Activated T-helper 1 cell treated with anti-CD3 and anti-CD28 coated beads, Interleukin-2, amount 50 U/mL, for 16 hours (primary cell): ENCODE measurements at places on chromosomes 3 and 15.

DNA sequence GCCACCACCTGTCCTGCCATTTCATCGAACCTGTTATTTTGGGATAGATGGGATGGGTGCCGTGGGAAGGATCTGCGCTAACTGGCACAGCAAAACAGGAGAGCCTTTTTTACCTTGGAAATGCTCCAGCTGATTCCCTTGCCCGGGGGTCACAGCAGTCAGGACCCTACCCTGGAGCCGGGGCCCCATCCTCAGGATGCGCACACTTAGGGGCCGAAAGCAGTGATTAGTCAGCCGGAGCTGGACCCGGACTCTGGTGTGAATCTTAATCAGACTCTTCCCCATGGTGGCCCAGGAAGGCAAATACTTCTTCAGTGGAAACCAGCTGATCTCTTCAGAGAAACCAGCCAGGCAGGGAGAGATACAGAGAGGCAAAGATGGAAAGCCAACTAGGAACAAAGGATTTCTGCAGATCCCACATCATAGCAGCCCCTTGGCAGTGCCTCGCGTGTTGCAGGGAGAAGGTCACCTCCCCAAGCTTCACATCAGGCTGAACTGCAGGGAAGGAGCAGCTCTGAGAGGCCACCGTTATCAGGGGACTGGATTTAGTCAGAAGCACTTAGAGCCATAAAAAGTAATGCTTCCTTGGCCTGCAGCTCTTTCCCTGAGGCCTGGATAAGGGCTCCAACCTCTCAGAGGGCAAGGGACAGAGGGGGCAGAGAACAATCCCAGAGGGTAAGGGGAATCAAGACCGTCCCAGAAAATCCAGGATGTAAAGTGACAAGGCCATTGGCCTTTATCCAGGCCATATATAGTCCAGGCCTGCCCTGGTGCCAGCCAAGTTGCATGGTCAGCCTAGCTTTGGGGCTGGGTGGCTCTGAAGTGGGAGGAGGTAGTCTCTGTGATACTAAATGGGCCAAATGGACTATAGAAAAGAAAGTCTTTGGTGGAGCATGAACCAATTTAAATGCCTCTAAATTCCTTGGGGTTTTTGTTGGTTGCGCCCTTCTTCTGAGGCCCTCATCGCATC, 52.9 kb downstream of the WDR76 start:
- no peak for DNase-seq

GRCh38 chr15:23877502-23878412, 190.7 kb upstream of the NDN start:
- DNase-seq = no peak

GRCh38 chr15:79970624-79971434, at the start of gene BCL2A1:
Gene BCL2A1 (minus strand): TSS chr15:79971196. CDS start chr15:79971119, 77 bp downstream.
- peak; percentile 46 for DNase-seq

DNA sequence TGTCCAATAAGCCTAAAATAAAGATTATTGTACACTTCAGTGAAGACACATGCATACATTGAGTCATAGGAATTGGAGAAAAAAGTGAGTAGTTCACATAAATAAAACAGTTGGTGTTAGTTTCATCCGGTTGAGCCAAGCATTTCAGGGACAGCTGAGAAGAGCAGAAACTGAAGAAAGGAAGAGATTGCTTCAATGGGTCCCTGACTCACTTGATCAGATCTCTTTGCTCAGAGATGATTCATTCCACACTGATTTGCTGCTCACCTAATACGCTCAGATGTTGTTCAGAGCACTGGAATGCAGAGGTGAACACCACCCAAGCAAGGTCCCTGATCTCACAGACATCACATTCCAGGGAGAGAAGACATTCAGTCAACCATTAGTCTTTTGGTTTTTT, 93.7 kb downstream of the RAD18 start:
- no peak for DNase-seq

DNA sequence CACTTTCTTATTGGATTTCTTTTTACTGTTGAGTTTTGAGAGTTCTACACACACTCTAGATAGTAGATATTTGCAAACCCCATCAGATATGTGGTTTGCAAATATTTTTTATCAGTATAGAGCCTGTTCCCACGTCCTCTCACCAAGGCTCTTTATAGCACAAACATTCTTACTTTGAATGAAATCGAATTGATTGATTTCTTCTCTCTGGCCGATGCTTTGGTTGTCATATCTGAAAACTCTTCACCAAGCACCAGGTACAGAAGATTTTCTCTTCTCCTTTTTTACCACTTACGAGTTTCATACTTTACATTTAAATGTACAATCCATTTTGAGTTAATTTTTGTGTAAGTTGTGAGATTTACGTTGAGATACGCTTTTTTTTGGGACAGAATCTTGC, 163.4 kb downstream of the PTPRG start:
- DNase-seq = no peak

GRCh38 chr3:174462916-174463315, 396.2 kb upstream of the NAALADL2 start:
- DNase-seq = no peak

DNA sequence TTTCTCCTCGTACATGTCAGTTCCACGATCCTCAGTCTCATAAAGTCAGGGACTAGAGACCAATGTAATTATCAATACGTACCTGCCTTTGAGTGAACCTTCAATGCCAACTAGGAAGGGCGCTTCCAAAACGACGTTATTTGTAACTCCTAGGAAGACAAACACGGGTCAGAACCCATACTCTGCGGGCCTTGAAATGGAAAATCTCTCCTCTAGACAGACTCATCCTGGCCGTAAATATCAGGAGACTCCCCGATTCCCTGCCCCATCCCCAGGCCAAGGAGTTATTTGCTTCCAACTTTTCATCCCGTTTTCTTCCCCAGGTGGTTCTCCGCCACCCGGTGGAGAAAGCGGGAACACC, 578 bp downstream of the OIP5 start:
- no peak for DNase-seq

DNA sequence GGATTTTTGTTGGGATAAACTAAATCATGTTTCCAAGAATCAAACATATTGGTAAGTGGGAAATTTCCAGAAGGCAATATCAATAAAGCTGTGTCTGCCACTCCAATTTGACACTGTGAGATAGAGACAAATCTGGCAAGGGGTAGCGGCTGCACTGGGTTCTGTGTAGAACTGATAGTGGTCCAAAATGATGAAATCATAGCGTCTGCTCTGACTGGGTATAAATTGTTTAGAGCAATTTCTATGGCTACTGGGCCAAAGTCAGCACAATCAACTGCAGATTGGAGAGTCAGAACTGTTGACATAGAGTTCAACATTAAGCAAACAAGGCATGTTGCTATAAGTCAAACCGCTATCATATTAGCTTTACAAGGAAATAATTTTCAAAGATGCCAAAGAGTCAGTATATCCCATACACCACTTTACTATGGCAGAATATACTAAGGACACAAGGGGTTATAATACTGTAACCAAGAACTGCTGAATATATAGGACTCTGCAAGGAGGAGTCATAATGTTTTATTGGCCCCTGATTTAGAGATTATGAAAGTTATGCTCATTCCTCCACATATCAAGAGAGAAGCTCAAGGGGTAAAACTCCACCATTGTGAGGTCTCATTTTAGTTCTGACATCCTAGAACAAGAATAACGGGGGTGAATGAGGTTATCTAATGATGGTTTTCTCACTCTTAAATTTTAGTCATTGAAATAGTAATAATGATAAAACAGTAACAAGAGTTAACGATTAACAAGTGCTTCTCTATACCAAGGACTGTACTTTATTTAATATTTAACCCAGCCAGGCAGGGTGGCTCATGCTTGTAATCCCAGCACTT, 309.7 kb upstream of the GADL1 start:
- DNase-seq = no peak

- DNase-seq = no peak
Observed at GRCh38 chr3:98563661-98564281, 29.6 kb downstream of the CPOX start.

DNA sequence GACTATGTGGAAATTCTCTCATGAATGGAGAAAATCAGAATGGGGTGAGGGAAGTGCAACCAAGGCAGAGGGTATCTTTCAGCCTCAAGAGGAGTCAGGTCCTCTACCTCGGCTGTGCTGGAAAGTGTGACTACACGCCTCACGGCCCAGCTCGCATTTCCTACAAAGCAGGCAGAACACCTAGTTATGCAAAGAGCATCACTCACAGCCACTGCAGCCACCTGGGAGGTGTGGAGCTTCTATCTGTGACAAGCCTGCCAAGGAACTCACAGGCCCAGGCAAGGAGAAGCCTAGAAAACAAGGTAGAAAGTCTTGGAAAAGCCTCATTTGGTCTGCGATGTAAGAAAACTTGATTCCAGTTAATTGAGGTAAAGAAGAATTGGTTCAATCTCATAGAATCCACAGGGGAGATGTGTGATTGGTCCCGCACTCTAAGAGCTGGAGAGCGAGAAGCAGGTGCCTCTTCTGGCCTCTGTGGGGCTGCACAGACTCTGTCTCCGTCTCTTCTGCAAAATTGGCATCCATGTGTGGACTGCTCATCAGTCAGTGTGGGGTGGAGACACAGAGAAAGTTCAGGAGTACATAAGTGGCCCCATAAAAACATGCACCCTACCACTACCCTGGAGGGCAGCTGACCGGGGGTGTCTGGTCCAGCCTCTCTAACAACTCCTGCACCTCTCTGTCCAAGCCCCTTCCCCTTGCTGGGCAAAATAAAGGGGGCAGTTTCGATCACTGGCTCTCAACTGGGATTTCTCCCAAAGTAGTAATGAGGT, 76.8 kb downstream of the TAMM41 start:
- DNase-seq = no peak

GRCh38 chr15:63923993-63924950, 90.5 kb upstream of the HERC1 start:
- DNase-seq = no peak

GRCh38 chr15:65920121-65920520, 50.8 kb downstream of the RAB11A start:
- DNase-seq = no peak

DNA sequence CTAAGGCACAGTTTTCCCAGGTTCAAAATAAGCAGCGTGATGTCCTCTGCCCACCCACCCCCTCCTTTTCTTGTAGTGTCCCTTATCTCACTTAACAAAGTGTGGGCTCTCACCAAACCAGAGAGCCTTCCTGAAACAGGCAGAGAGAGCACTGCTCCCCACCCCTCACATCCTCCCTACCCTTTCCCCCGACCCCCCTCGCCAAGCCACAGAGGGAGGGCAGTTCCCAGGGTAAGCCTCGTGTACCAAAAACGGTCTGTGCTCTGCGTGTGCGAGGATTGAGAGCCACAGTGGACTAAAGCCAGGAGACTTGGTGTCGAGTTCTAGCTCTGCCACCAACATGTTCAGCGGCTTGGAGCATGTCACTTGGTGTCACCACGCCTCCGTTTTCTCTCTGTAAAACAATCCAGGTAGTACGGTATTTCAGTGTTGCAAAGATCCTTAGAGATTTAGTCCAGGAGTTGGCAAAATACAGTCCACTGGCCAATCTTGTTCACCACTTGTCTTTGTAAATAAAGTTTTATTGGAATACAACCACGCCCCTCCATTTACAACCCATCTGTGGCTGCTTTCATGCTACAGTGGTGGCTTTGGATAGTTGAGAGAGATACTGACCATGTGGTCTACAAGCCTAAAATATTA, 249.9 kb downstream of the OPA1 start:
- no peak for DNase-seq

DNA sequence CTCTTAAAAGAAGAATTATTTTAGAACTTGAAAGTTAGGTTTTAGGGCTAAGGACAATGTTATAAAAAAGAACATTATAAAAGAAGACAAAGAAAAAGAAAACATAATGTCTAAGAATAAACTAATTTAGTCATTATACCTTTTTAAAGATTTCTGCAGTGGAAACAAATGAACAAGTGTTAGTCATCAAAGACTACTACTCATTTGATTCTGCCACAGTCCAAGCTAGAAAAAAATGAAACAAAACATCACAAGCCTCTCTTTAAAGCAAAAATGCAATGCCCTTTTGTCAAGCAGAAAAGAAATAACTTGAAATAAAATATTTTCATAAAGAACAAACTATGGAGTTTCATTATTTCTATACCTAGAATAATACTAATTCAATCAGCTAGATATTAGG, 102.0 kb downstream of the TBC1D5 start:
- no peak for DNase-seq

GRCh38 chr15:48898446-48898845, 20.5 kb downstream of the EID1 start:
- DNase-seq = no peak

GRCh38 chr3:111913163-111913763, 54.2 kb downstream of the PHLDB2 start:
- no peak for DNase-seq

DNA sequence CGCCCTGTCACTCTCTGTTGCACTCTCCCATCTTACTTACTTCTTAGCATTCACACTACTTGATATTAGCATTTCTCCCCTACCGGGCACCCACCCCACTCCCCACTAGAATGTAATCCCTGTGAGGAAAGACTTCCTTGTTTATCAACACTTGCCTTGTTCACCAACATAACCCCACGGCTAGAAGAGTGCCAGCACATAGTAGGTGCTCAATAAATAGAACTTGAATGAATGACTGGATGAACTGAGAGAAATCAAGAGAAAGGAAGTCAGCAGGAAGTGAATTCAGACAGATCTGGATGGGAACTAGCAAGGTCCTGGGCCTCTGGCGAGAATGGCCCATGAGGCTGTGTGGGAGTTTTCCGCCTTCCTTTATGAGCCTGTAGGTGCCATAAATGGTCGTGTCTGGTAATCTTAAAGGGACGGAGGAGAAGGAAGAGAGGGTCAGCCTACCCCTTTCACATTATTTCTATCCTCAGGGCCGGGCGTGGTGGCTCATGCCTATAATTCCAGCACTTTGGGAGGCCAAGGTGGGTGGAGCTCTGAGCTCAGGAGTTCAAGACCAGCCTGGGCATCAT, 42.4 kb upstream of the HERC1 start:
- no peak for DNase-seq

- peak; percentile 30 for DNase-seq
Observed at GRCh38 chr15:25933456-25934158, 70.5 kb upstream of the ATP10A start.

- no peak for DNase-seq
Observed at GRCh38 chr15:94352636-94353487, 121.5 kb downstream of the MCTP2 start.

- DNase-seq = no peak
Observed at GRCh38 chr15:92611995-92612745, 43.4 kb downstream of the FAM174B start.
